ENCODE measurements at places on chromosomes 5 and 9. TPM values are rescaled to one million over a fixed set of nuclear protein-coding genes. Genes with fewer than 3 reads are reported as not detected.

ERMP1 gene
- total RNA-seq: 6.5 TPM

IRX4 gene
- not detected for total RNA-seq

PCDHGA5 gene
- 0.32 TPM for total RNA-seq

ERP44 gene
- total RNA-seq: 21.5 TPM

XRCC4 gene
- total RNA-seq: 7.5 TPM

GAPT gene
- total RNA-seq: not detected

EPB41L4B gene
- total RNA-seq: 1.8 TPM

GFI1B gene
- total RNA-seq: not detected

NAIF1 gene
- total RNA-seq: 6.5 TPM

GABRP gene
- total RNA-seq: not detected

BAAT gene
- not detected for total RNA-seq

RNF208 gene
- not detected for total RNA-seq

AIF1L gene
- not detected for total RNA-seq

IFNA13 gene
- total RNA-seq: not detected

PALM2AKAP2 gene
- 2.9 TPM for total RNA-seq

LCN2 gene
- total RNA-seq: not detected

PCDHB9 gene
- not detected for total RNA-seq

PCDHA9 gene
- not detected for total RNA-seq

WNT8A gene
- total RNA-seq: not detected

SPATA31A5 gene
- total RNA-seq: not detected

ALDH1A1 gene
- total RNA-seq: 4.0 TPM

DDX4 gene
- total RNA-seq: not detected

PHYHD1 gene
- 22.2 TPM for total RNA-seq

ERAP2 gene
- 10.7 TPM for total RNA-seq

DOCK8 gene
- 0.36 TPM for total RNA-seq

PLEKHG4B gene
- not detected for total RNA-seq

LMX1B gene
- total RNA-seq: not detected

FBP2 gene
- not detected for total RNA-seq

RGS7BP gene
- total RNA-seq: 0.36 TPM

CCDC183 gene
- total RNA-seq: 0.18 TPM

KCNIP1 gene
- not detected for total RNA-seq

GALT gene
- 40.6 TPM for total RNA-seq

HTR4 gene
- not detected for total RNA-seq

ADAMTS12 gene
- total RNA-seq: 39.0 TPM

ADAMTS6 gene
- total RNA-seq: 3.1 TPM

SLC34A3 gene
- total RNA-seq: not detected

PCDHB1 gene
- not detected for total RNA-seq

ANKRD18B gene
- not detected for total RNA-seq

C1QTNF3 gene
- 1.6 TPM for total RNA-seq

GARIN3 gene
- not detected for total RNA-seq

CAMK4 gene
- 0.97 TPM for total RNA-seq

Data from cardiac atrium fibroblast (primary cell).